Stimulated activated CD4-positive, alpha-beta T cell treated with anti-CD3 and anti-CD28 coated beads, Interleukin-2, amount 100 ng/mL, for 24 hours (primary cell): ENCODE measurements at places on chromosomes 16 and 17.

- DNase-seq = peak; percentile 65
Measured at GRCh38 chr17:82859431-82860403, 19.9 kb upstream of the ZNF750 start.

- DNase-seq = no peak
Measured at GRCh38 chr16:1674751-1675664, 3.1 kb upstream of the JPT2 start.

DNA sequence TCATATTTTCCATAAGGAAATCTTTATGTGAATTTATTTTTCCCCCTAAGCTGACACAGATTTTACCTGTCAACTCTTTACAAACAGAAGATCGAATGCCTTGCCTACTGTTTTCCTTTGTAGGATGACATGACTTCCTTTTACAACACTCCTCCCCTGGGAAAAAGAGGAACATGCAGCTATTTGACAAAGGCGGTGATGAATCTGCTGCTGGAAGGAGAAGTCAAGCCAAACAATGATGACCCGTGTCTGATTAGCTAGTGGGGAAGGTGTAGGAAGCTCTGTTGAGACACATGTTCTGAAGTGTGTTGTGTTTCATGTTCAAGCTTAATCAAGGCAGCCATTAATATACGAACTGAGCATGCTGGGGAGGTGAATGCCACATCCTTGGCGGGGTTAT is 238.0 kb downstream of the PHKB start:
- no peak for DNase-seq

DNA sequence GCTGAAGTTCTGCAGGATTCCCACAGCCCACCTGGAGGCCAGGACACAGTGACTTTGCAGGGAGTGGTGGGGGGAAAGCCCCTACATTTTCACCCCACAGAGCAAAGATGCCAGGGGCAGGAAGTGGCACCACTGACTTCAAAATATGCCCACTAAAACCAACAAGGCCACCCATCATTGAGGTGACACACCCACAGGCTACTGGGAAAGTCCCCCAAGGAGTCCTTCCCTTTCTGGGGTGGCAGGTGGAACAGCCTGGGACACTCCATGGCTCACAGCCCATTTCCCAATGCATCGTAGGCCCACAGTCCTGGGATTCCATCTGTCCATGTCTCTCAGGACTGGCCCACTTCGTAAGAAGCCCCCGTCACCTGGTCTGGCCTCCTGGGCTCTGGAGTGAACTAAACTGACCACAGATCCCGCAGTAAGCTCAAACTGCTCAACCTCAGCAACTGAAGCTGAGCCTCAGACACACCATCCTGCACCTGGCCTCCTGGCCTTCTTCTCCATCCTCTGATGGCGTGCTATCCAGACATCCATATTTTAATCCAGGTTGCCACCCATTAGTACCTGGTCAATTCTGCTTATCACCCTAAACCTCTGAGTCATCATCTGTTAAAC is 7.5 kb upstream of the CCL1 start:
- no peak for DNase-seq

GRCh38 chr16:80570106-80570478 is 29.3 kb downstream of the DYNLRB2 start:
- DNase-seq = no peak

GRCh38 chr17:34620458-34620857 is 41.1 kb downstream of the TMEM132E start:
- DNase-seq = no peak

GRCh38 chr16:47965439-47965838 is 190.4 kb downstream of the ABCC12 start:
- no peak for DNase-seq

GRCh38 chr16:50624449-50624970 is 56.6 kb downstream of the SNX20 start:
- no peak for DNase-seq

- no peak for DNase-seq
Measured at GRCh38 chr17:81229666-81229920, 6.8 kb upstream of the CEP131 start.

DNA sequence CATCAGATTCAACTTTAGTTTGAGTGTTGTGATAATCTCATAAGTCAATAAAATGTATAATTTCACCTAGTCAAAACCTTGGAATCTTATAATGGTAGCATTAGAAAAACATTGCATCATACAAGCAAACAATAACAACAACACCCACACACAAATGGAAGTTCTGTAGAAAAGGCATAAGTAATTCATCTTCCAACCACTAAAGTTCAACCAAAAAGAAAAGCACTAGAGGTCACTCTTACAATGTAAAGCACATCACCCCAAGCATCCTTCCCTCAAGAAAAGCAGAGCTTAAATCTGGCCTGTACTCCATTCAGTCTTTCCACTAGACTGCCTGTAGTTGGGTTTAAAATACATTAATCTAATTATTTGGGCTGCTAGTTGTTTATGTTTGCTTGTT is 1.8 kb downstream of the CNTNAP4 start:
- DNase-seq = no peak

DNA sequence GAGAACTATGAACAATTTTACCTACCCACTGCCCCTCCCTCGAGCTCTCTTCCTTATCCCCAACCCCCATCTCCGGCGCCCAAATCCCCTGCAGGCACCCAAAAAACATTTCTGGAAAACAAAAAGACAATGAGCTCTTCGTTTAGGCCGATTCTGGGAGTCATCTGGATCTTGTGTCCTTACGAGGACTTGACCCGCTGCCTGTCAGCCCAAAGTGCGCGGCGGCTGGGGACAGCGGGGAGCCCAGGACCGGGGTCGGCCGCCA is 524 bp downstream of the STRADA start:
- DNase-seq = no peak

DNA sequence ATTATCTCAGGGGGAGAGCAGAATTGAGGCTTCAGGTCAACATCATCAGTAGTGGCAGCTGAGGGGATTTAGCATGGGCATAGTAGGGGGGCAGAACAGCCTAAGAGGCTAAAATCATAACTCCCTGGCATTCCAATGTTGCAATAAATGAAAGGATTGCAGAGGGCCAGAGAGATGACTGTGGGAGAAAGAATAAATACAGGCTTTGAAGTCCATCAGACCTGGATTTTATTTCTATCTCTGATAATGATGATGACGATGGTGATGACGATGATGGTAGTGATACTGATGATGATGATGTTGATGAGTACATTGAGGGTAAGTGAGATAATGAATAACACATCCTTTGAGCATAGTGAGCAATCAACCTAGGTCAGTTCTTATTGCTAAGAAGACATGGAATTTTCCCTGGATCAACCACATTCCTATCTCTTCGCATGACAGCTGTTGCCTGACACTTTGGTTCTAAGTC is 107.4 kb upstream of the CDH11 start:
- DNase-seq = no peak

GRCh38 chr16:53781023-53781605 is 77.2 kb downstream of the FTO start:
- no peak for DNase-seq

GRCh38 chr17:1104222-1104621 is 75.6 kb downstream of the ABR start:
- DNase-seq = no peak

- no peak for DNase-seq
Measured at GRCh38 chr17:37278247-37278894, 97.4 kb upstream of the C17orf78 start.

- DNase-seq = no peak
Measured at GRCh38 chr17:72518753-72519597, 398.2 kb downstream of the SOX9 start.

- no peak for DNase-seq
Measured at GRCh38 chr17:4161967-4162305, 18.9 kb downstream of the CYB5D2 start.

DNA sequence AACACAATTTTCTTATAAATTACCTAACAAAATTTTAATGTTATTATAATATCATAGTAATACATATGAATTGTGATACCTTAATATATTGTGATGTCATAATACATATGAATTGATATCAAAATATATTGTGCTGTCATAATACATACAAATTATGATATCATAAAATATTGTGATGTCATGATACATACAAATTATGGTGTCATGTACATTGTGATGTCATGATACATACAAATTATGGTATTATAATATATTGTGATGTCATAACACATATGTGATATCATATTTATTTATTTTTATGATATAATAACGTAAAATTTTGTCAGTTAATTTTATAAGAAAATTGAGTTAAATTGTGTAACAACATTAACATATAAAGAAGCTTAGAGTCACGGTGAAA is 1927.2 kb downstream of the TP53TG3F start:
- DNase-seq = no peak
